ENCODE measurements at places on chromosomes 4 and X. TPM values are rescaled to one million over a fixed set of nuclear protein-coding genes. Genes with fewer than 3 reads are reported as not detected.

Gene GUCY1B1
- total RNA-seq, result not detected

Gene ATP8A1
- total RNA-seq, result 55.3 TPM

Gene SATL1
- not detected for total RNA-seq

Gene TLR6
- 4.8 TPM for total RNA-seq

Gene ALAS2
- total RNA-seq, result not detected

Gene PLK4
- total RNA-seq, result 35.5 TPM

Gene TCEAL7
- total RNA-seq, result not detected

Gene HNRNPH2
- 41.1 TPM for total RNA-seq

Gene DUSP21
- not detected for total RNA-seq

Gene NAP1L3
- total RNA-seq, result 2.1 TPM

Gene TCP11X2
- not detected for total RNA-seq

Gene CXCL13
- total RNA-seq, result not detected

Gene DAPP1
- 22.8 TPM for total RNA-seq

Gene GPR82
- 0.97 TPM for total RNA-seq

Gene TLL1
- not detected for total RNA-seq

Gene GIMD1
- total RNA-seq, result not detected

Gene SAT1
- 145 TPM for total RNA-seq

Gene NOX1
- not detected for total RNA-seq

Gene SLC25A53
- total RNA-seq, result 13.9 TPM

Gene ARL9
- 0.44 TPM for total RNA-seq

Gene BMPR1B
- not detected for total RNA-seq

Gene MBNL3
- 28.3 TPM for total RNA-seq

Gene FBXW7
- total RNA-seq, result 91.2 TPM

DNA sequence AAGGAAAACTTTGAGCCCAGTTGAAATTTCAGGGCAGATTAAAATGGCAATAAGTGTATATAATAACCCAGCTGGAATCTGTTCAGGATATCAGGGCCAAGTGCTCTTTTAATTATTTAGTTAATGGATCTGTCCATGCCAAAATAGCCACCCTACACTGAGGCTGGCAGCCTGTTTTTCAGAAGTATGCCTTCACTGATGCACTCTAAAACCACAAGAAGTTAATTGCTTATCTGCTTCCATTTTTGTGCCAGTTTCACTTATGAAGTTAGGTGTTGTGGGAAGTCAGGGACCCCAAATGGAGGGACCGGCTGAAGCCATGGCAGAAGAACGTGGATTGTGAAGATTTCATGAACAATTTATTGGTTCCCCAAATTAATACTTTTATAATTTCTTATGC lies 960.3 kb downstream of the C4orf33 start:
- DNase-seq, result no peak

DNA sequence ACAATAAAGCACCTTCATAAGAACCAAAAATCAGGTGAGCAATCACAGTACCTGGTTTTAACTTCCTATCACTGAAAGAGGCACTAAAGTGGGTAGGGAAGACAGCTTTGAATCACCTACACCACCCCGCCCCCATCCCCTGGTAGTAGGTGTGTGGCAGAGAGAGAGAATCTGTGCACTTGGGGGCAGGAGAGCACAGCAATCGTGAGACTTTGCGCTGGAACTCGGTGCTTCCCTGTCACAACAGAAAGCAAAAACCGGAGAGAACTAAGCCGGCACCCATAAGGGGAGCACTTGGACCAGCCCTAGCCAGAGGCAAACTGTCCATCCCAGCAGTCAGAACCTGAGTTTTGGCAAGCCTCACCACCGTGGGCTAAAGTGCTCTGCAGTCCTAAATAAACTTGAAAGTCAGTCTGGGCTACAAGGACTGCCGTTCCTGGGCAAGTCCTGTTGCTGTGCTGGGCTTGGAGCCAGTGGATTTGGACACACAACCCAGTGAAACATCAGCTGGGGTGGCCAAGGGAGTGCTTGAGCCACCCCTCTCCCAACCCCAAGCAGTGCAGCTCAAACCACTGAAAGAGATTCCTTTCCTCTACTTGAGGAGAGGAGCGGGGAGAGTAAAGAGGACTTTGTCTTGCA lies 32.1 kb downstream of the NDUFB11 start:
- DNase-seq, result no peak

GRCh38 chr4:98482847-98483806 lies 175.3 kb downstream of the TSPAN5 start:
- no peak for DNase-seq

GRCh38 chrX:21699136-21699535 lies 41.0 kb upstream of the KLHL34 start:
- no peak for DNase-seq

- DNase-seq, result no peak
Observed at GRCh38 chr4:65450899-65451298, 219.4 kb downstream of the EPHA5 start.

DNA sequence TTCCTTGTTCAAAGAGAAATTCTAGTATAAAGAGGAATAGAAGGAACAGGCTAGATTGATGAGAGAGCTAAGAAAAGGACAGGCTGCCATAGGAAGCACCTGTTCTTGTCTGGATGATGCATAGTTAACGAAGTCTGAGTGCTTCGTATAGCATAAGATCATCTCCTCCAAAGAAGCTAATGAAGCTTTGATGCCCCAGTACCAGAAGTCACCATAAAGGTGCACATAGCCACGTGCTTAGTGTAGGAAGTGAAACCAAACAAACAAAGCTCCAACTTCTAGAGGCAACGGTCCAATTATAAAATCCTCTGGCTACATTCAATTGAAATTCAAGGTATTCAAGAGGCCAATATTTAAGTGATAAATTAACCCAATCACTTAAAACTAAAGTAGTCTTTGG lies 31.0 kb downstream of the AFAP1 start:
- DNase-seq, result no peak

- DNase-seq, result no peak
Observed at GRCh38 chrX:103716962-103717361, 6.3 kb downstream of the TMEM31 start.

- DNase-seq, result no peak
Observed at GRCh38 chr4:126458993-126459392, 1144.2 kb downstream of the FAT4 start.

GRCh38 chr4:128608006-128608405 lies 201.5 kb upstream of the JADE1 start:
- no peak for DNase-seq

- DNase-seq, result no peak
Observed at GRCh38 chr4:19835429-19835828, 416.3 kb upstream of the SLIT2 start.

- no peak for DNase-seq
Observed at GRCh38 chr4:38562751-38563198, 101.2 kb upstream of the KLF3 start.

DNA sequence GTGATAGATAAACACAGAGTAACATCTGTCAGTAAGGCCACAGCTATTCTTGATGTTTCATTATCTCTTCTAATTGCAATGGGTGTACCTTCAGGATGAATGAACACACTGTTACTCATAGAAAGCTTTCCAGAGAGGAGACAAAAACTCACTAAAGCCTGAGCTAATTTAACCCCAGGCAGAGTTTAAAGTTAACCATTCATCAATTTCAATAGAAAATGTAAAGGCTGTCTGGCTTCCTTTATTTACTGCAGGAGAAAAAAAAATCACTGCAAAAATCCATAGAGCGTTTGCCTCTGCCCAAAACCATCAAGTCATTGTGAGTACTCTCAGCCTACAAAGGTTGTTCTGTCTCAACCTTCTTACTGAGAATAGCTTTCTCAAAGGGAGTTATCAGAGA lies 376.9 kb downstream of the PPP4R3C start:
- DNase-seq, result no peak

DNA sequence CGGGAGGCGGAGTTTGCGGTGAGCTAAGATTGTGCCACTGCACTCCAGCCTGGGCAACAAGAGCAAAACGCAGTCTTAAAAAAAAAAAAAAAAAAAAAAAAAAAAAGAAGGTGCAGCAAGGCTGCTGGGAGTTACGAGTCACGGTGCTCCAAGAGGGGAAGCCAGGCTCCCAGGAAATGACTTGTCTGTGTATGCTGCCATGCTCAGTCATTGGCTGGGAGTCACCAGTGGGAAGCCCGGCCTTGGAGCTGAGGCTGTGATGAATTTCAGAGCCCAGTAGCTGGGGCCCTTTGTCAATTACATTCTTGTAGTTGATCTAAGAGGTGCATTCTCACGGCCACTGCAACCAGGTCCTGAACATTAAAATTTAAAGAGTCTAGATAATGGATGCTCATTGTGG lies 1105.1 kb upstream of the TENM3 start:
- DNase-seq, result no peak

DNA sequence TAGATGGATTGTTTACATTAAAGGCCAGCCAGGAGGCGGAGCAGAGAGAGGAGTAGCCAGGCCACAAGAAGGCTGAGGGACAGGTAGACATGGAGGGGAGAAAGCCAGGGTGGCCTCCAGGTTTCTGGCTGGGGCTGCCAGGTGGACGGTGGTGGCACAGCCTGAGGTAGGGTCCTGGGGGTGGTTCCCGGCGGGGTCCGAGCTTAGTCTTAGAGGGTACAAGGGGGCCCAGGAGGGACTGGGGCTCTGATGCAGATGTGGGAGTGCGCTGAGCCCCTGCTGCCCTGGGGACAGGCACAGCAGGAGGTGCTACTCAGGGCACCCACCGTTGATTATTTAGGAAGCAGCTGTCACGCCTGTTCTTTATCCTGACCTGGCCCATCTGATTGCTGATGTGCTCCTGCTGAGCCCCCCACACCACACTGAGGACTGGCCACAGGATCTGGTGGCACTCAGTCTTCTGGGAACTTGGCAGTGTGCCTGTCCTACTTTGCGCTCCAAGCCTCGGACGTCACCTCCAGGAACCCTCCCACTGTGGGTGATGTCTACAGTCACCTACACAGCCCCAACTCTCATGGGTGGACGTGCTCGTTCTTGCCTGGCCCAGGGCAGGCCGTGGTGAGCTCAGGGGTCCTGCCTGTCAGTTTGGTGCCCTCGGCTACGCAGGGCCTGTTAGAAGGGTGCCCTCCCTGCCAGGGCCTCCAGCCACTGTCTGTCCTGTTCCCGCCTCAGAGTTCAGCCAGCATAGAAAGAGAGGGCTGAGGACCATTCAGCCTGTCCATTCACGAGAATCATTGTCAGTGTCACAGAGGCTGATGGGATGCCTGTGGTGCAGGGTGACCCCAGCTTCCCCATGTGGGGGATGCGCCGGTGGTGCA lies 12.0 kb downstream of the WFS1 start:
- no peak for DNase-seq

DNA sequence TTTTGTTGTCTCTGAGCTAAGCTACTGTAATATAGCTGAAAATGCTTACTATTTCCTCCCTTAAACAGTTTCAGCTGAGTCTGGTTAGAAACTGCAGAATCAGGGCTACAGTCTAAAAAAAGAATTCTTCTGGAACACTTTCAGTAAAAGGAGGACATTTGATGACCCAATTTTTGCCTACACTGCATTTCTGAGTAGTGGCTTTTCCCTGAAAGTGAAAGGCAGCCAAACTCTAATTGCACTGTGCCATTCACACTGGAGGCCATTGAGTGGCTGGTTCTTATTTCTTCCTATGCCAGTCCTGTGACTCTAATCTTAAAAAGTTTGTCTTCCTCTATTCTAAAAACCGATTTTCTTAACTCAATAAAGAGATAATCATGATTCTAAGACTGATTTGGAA lies 526.0 kb downstream of the CFAP47 start:
- no peak for DNase-seq

GRCh38 chrX:119539872-119540271 lies 25.3 kb downstream of the STEEP1 start:
- peak; percentile 26 for DNase-seq

GRCh38 chr4:30832639-30833038 lies 112.5 kb downstream of the PCDH7 start:
- no peak for DNase-seq

DNA sequence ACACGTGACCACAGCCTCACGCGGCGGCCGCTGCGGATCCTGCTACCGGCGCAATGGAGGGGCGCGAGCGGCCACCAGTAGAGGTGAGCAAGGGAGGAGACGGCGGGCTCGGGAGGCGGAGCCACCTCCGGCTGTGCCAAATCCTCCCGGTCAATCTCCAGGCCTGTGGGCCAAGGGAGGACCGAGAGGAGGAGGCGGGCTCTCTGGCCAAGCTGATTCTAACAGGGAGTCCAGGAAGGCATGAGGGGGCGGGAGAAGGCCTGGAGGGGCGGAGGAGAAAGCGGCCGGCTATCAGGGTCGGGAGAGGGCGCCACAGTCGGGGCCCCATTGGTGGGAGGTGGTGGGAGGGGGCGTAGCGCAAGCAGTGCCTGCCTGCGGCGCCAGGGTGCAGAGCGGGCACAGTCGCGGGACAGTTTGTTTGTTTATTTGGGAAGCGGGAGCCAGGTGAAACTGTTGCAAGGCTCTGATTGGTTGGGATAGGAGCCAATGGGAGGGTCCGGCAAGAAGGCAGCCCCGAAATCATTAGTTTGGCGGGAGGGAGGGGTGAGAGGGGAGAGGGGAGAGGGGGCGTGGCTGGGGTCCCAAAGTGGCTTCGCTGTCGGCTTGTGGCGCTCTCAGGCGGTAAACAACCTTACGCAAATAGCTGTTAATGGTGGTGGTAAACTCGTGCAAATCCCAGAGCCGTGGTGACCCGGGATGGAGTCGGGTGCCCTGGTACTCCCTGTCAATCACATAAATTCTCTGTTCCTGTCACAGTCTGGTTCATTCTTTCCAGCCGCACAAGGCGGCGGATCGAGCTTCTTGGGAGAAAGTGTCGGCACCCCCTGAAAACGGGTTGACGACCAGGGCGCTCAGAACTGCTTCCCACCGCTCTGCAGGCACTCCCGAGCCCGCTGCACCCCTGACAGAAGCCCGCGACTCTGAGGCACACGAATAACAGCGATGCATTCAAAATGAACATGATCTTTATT lies at the start of gene IRS4:
Gene IRS4 (minus strand): TSS at position 55 of the 971 bp plus-strand sequence.
- DNase-seq, result no peak

DNA sequence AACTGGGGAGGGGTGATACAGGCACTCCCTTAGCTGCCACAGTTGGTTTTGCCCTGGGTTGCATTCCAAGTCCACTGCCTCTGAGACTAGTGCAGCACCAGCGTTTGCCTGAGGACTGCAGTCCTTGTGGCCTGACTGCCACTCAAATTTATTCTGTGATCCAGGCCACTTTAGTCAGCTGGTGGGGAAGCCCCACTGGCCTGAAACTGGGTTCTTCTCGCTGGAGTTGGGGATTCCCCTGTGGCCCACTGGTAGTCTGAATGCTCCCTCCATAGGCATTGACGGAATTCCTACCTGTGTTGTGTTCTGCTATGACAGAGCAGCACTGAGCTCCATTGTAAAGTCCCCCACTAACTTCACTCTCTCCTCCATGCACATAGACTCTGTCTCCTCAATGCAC lies 63.8 kb downstream of the PTPN13 start:
- DNase-seq, result no peak

DNA sequence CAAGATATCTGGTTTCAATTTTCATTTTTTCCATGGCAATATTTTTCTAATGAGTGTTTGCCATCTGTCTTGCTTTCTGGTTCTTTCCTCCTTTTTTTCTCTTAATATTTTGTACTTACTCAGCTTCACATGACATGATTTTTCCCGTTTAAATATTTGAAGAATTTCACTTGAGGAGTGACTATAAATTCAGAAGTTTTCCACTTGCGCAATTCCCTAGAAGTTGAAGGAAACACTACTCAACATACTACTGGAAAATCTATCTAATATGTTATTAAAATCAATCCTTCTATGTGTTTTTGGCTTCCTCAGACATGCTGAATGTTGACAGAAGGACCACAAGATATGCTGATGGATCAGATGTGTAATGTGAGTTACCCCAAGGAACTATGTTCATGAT lies 36.8 kb upstream of the BANK1 start:
- DNase-seq, result no peak

GRCh38 chr4:112923516-112923915 lies 125.9 kb upstream of the ANK2 start:
- no peak for DNase-seq

- no peak for DNase-seq
Observed at GRCh38 chr4:168183717-168184571, 91.6 kb downstream of the ANXA10 start.
